ENCODE measurements at places on chromosomes 11 and 22.

- no peak for DNase-seq
Observed at GRCh38 chr11:2889362-2890273, 4.0 kb upstream of the CDKN1C start.

DNA sequence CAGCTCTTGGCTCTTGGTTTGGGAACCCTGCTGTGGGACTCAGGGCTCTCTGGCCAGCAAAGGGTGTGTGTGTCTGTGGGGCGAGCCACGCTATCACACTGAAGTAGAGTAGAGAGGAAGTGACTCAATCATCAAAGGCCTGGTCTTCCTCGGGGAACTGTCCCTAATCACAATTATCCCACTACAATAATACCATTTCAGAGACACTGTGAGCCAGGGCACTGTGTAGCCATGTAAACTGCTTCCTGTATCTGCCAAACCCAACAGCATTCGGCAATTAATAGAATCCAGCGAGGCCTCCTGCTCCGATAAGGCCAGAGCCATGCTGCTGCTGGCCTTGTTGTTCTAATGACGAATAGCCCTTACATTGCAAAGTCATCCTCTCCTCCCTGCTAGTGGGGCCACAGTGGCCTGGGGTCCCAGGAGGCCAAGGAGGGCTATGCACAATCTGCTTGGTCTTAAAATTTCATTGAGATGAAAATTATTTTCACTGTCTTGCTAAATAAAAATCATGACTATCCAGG lies 49.8 kb upstream of the LMO2 start:
- peak; percentile 78 for DNase-seq

GRCh38 chr22:20979243-20979809 lies 2.8 kb upstream of the LZTR1 start:
- DNase-seq = no peak

- peak; percentile 65 for DNase-seq
Observed at GRCh38 chr11:111586388-111586831, 15.8 kb upstream of the SIK2 start.

- DNase-seq = no peak
Observed at GRCh38 chr11:129723761-129724162, 91.9 kb upstream of the TMEM45B start.

DNA sequence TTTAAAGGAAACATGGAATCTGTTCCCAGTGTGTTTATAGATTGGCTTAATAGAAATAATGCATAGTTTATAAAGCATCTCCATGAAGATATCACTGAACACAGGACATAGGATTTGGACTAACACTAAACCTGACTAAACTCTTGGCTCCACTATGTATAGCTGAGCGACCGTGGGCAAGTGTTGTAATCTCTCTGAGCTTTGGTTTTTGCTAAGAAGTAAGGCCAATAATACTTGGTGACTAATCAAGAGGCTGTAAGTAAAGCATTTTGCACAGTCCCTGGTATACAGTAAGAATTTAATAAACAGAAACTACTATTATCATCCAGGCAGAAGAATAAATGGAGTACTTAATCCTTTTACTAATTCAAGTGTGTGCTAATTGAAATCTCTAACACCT lies 125.5 kb upstream of the MTMR2 start:
- DNase-seq = no peak

DNA sequence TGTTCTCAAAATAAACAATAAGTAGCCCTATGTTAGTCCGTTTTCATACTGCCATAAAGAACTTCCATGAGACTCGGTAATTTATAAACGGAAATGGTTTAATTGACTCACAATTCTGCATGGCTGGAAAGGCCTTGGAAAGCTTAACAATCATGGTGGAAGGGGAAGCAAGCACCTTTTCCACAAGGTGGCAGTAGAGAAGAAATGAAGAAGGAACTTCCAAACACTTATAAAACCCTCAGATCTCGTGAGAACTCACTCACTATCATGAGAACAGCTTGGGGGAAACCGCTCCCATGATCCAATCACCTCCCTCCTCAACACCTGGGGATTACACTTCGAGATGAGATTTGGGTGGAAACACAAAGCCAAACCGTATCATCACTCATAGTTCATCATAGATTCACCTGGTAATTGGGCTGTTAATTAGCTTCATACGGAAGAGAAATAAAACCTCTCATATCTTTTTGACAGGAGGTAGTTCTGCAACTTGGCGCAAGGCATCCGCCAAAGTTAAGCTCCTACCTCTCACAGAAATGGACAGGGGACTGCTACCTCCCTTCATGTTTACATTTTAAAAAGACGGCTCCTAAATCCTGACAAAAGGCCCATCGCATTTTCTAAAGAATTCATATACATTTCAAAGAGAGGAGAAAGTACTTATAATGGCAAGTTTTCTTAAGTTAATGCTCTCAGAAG lies 49.0 kb downstream of the MUC15 start:
- DNase-seq = peak; percentile 64

DNA sequence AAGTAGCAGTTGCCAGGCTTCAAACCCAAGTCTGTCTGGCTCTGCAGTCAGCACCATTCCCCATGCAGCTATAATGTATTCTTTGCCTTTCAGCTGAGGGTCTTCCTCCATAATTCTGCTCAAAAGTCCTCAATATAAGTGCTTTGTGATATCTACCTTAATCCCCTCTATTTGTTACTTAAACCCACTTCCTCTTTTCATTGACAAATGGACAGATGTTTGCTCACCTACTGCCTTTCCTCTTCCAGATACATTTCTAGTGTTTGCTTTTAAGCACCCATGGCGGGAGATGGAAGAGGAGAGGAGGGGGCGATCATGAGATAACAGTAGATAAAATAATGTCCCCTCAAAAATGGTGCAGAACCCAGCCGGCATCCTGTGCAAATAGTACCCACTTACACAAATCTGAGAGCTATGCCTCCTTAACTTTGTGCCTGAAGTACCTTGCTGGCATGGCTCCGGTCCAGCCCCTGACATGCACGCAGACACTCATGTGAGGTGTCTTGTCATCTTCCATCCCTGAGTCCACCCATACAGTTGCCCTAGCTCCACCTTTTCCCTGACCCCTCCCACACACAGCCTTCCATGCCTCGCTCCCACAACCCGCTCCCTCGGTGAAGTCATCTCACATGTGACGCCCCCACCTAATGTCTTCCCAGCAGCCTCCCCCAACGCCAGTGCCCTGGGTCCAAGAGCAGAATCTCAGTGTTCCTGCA lies 109.6 kb downstream of the TRIM29 start:
- DNase-seq = no peak

- peak; percentile 66 for DNase-seq
Observed at GRCh38 chr11:65695459-65696241, 16.4 kb upstream of the KAT5 start.
